Stimulated activated CD4-positive, alpha-beta T cell treated with anti-CD3 and anti-CD28 coated beads, Interleukin-12 subunit alpha, Interleukin-12 subunit beta, amount 100 ng/mL, for 48 hours (primary cell): ENCODE measurements at places on chromosomes 16 and 17.
A peak's percentile ranks its signal among the peaks of the same experiment; 100 is the strongest.

- peak; percentile 81 for DNase-seq
Observed at GRCh38 chr17:27381007-27381501, 75.2 kb upstream of the KSR1 start.

- no peak for DNase-seq
Observed at GRCh38 chr17:31248986-31249834, 47.8 kb downstream of the OMG start.

DNA sequence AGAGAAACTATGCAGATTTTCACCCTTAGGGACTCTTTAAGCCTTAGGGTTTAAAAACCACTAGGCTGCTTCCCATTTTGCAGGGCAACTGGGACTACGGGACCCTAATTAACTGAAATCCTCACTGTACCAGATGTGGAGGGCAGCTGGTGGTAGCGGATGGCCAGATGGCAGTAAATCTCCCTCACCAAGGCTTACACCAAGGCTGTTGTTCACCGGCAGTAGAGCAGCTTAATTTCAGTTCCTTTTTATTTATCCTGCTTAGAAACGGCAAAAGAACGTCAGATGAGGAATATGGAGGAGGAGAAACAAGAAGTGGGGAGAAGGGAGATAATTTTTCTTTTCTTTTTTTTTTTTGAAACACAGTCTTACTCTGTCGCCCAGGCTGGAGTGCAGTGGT lies 6.5 kb downstream of the ABHD15 start:
- no peak for DNase-seq

DNA sequence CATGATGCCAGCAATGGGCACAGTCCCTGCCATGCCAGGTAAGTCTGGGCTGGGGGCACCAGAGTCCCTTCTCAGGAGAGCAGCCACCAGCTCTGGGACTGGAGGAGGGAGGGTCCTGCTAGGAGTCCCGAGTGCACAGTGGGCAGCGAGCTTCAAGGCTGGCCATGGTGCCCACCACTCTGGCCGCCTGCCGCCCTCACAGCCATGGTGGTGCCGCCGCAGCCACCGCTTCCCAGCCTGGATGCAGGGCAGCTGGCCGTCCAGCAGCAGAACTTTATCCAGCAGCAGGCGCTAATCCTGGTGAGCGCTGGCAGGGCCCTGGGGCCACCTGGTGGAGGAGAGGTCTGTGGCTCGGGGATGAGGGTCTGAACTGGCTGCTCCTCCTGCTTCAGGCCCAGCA lies 17.9 kb upstream of the SMIM5 start:
- DNase-seq: no peak

GRCh38 chr16:88705801-88706228 lies 393 bp downstream of the RNF166 start:
- no peak for DNase-seq

- DNase-seq: no peak
Observed at GRCh38 chr16:57563761-57564160, 21.3 kb downstream of the ADGRG5 start.

GRCh38 chr17:9644910-9645751 lies at the start of gene USP43:
TSS of gene USP43 (plus strand) at chr17:9645517. CDS start at chr17:9645633, 116 bp downstream.
- DNase-seq: no peak
